ENCODE measurements at places on chromosomes 16 and 17.

DNA sequence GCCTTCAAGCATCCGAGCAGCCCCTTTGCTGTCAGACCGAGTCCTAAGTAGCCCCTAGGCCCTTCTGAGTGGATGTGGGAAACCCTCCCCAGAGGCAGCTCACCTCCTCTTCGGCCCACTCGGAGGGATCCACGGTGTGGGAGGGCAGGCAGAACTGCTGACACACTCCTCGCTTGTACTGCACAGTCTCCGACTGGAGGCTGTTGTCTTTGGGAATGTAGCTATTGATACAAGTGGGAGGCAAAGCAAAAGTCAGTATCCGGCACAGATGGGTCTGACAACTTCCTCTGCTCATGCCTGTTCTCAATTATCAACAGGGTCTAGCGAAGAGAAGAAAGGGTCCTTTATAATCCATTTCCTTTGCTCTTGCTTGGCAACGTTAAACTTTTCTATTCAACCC is 25.9 kb upstream of the FOXJ1 start:
- H3K27ac ChIP-seq, result no peak overlapping the region
- no peak for DNase-seq
- H3K4me1 ChIP-seq, result no peaks in the 10 kb centered on the region
- H3K36me3 ChIP-seq, result no peaks in the 10 kb centered on the region
- no peak overlapping the region for H3K4me3 ChIP-seq

GRCh38 chr16:26666486-26666885 is 400.2 kb upstream of the C16orf82 start:
- H3K4me3 ChIP-seq, result no peak overlapping the region
- no peaks in the 10 kb centered on the region for H3K27me3 ChIP-seq
- H3K4me1 ChIP-seq, result no peaks in the 10 kb centered on the region

DNA sequence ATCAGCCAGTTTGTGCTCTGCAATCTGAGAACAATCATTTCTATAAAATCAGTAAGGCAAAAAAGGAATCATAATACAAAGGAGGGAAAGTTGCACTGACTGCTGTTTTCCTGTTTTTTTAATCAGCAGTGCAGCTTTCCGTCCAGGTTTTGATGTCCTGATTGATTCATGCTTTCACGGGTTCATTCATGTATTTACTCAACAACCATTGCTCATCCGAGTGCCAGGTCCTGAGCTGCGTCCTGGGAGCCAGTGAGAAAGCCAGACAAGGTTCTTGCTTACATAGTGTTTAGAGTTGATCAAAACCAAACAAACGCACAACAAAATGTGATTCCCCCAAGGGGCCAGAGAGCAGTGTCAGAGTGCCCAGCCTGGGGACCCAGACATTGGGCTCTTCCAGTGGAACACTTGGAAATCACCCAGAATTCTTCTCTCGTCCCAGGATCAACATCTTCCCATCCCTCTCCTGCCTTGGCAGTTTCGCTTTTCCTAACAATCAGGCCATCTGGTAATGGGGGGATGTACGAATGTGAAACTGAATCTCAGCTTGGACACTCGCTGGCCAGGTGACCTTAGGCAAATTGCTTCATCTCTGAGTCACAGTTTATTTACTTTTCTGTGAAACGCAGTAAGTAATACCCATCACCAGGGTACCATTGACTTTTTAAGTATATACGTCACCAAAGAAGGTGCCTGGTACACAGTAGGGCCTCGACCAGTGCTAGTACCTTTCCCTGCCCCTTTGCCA is 13.3 kb upstream of the C1QL1 start:
- H3K4me3 ChIP-seq, result no peak overlapping the region
- H3K36me3 ChIP-seq, result no peaks in the 10 kb centered on the region
- H3K27ac ChIP-seq, result no peak overlapping the region
- H3K4me1 ChIP-seq, result no peaks in the 10 kb centered on the region
- DNase-seq, result no peak

GRCh38 chr17:18185391-18185790 is 1.8 kb downstream of the ALKBH5 start:
- H3K27me3 ChIP-seq, result no peaks in the 10 kb centered on the region
- H3K27ac ChIP-seq, result peak overlapping the region; percentile 97
- no peaks in the 10 kb centered on the region for H3K36me3 ChIP-seq
- peak overlapping the region; percentile 96 for H3K4me3 ChIP-seq
- peaks cover 24% of the 10 kb centered on the region for H3K4me1 ChIP-seq
- no peak for DNase-seq

DNA sequence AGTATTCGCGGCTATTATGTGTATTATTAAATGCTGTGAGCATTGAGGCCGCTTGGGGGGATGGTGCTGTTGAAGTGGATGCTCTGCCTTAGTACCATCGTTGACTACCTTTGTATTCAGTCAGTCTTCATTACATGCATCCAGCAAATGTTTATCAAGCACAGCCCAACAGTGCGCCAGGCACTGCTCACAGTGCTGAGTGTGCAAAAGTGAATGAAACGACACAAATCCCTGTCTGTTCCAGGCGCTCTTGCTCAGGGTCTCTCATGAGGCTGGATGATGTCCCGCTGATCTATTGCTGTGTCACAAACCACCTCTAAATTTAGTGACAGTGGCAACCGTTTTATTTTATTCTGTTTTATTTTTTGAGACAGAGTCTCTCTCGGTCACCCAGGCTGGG is 53.8 kb downstream of the OTOA start:
- H3K27ac ChIP-seq, result no peak overlapping the region
- no peaks in the 10 kb centered on the region for H3K27me3 ChIP-seq

- no peaks in the 10 kb centered on the region for H3K4me1 ChIP-seq
- no peak overlapping the region for H3K4me3 ChIP-seq
- H3K36me3 ChIP-seq, result no peaks in the 10 kb centered on the region
- H3K27me3 ChIP-seq, result no peaks in the 10 kb centered on the region
- H3K27ac ChIP-seq, result no peak overlapping the region
- DNase-seq, result no peak
Measured at GRCh38 chr16:49964973-49965372, 60.1 kb upstream of the CNEP1R1 start.

GRCh38 chr17:43309505-43310332 is 75.9 kb upstream of the RNU2-1 start:
- no peak for DNase-seq
- no peaks in the 10 kb centered on the region for H3K4me1 ChIP-seq
- H3K4me3 ChIP-seq, result no peak overlapping the region
- H3K27me3 ChIP-seq, result no peaks in the 10 kb centered on the region

- H3K36me3 ChIP-seq, result no peaks in the 10 kb centered on the region
- no peak for DNase-seq
- H3K4me3 ChIP-seq, result no peak overlapping the region
- no peaks in the 10 kb centered on the region for H3K4me1 ChIP-seq
Measured at GRCh38 chr16:72277749-72278148, 105.8 kb upstream of the PMFBP1 start.

DNA sequence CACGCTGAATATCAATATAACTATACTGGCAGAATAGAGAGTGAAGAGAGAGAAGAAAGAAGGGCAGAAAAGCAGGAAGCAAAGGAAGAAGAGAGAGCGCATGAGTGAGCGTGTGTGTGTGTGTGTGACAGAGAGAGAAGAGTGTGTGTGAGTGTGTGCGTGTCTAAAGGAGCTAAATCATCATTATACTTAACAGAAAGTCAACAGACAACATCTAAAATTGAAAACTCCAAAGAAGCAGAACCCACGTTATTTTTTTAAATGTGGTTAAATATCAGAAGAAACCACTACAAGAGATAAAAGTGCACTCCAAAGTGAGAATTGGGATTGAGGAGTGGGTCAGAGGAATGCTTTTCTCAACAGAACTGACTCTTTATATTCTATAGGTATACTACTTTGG is 77.2 kb downstream of the BRIP1 start:
- no peaks in the 10 kb centered on the region for H3K4me1 ChIP-seq
- no peak overlapping the region for H3K4me3 ChIP-seq
- H3K27me3 ChIP-seq, result no peaks in the 10 kb centered on the region
- no peak for DNase-seq
- no peak overlapping the region for H3K27ac ChIP-seq

DNA sequence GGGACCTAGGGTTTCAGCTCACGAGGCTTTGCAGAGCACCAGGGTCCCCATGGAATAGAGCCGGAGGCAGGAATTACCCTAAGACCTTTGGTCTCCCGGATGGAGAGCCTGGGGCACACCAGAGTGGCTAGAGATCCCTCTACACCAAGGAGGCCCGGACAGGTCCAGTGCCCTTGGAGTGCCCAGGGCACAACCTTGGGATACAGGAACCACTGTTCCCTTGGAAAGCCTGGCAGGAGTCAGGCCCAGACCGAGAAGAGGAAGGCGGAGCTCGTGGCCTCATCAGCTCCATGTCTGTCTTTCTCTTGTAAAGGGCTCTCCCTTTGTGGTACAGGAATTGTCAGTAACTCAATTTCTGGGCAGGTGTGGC is 3.8 kb upstream of the DBNDD1 start:
- H3K27ac ChIP-seq, result peak overlapping the region; percentile 69
- peaks cover 12% of the 10 kb centered on the region for H3K4me1 ChIP-seq
- peaks cover 6% of the 10 kb centered on the region for H3K36me3 ChIP-seq

DNA sequence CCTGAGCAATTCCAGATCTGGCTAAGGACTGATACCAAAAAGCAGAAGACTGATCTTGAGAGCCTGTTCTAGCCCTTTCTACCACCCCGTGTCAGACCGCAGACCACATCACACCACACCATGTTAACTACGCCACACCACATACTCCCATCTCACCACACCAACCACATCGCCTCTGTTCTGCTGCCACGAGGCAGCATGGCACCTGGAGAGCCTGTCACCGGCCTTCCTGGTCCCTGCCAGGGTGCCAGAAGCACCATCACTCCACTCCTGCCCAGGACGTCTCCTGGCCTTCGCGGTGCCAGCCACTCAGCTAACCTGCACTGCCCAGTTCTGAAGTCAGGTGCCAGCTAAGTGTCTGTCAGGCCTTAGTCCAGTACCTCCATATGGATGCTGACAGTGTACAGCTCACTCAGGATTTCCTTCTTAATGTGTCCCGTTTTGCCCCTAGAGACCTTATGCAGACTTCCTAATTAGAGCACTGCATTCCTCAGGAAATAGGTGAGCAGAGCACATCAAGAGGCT is 37.2 kb upstream of the BCAR1 start:
- DNase-seq, result no peak
- no peak overlapping the region for H3K27ac ChIP-seq
- peaks cover 12% of the 10 kb centered on the region for H3K36me3 ChIP-seq

GRCh38 chr17:22599322-22599721 is 907.0 kb downstream of the KCNJ18 start:
- no peak overlapping the region for H3K4me3 ChIP-seq
- no peak for DNase-seq
- H3K27ac ChIP-seq, result no peak overlapping the region
- no peaks in the 10 kb centered on the region for H3K27me3 ChIP-seq
- H3K36me3 ChIP-seq, result no peaks in the 10 kb centered on the region

DNA sequence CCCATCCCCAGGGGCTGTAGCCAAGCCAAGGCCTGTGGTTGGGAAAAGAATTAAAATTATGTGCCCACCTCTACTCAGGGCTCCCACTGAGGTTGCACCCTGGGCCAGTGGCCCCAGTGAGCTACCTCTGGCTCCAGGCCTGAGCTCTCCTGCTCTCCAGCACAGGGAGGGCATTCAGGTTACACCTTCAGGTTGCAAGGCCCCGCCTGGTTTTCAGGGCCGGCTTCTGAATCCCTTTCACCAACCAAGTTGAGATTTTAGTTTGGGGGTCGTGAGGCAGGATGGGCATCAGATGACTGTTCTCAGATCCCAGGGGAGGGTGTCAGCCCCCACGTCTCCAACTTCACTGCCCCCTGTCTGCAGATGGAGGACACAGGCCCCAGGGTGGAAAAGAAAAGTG is 8.0 kb upstream of the KATNB1 start:
- no peaks in the 10 kb centered on the region for H3K4me1 ChIP-seq
- H3K36me3 ChIP-seq, result no peaks in the 10 kb centered on the region
- no peak overlapping the region for H3K27ac ChIP-seq
- H3K27me3 ChIP-seq, result no peaks in the 10 kb centered on the region
- no peak for DNase-seq

DNA sequence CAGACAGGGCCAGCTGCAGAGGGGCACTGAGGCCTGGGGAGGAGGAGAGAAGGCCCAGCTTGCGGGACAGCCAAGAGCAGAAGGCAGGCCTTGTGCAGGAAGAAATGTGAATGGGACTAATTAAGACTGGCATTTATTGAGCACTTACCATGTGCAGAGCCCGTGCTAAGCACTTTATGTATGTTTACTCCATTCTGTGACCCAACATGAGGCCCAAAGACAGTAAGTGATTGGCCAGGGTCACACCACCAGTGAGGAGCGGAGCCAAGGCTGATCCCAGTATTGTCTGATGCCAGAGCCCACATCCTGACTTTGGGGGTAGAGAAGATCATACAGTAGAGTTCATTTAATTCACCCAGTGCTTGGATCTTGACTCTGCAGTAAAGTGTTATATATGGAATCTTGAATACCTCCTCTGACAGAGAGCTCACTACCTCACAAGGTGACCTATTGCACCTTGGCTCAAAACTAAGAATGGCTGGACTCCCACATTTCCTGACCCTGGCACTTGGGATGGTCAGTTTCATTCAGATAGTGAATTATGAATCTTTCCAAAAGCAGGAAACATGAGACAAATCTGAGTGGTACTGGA is 13.6 kb downstream of the KATNB1 start:
- no peak overlapping the region for H3K4me3 ChIP-seq
- H3K27ac ChIP-seq, result no peak overlapping the region
- no peaks in the 10 kb centered on the region for H3K27me3 ChIP-seq
- peaks cover 5% of the 10 kb centered on the region for H3K36me3 ChIP-seq

- H3K4me3 ChIP-seq, result no peak overlapping the region
- DNase-seq, result no peak
- no peaks in the 10 kb centered on the region for H3K27me3 ChIP-seq
- peaks cover 2% of the 10 kb centered on the region for H3K4me1 ChIP-seq
- H3K27ac ChIP-seq, result no peak overlapping the region
Measured at GRCh38 chr16:86626966-86627365, 48.6 kb downstream of the FOXL1 start.

DNA sequence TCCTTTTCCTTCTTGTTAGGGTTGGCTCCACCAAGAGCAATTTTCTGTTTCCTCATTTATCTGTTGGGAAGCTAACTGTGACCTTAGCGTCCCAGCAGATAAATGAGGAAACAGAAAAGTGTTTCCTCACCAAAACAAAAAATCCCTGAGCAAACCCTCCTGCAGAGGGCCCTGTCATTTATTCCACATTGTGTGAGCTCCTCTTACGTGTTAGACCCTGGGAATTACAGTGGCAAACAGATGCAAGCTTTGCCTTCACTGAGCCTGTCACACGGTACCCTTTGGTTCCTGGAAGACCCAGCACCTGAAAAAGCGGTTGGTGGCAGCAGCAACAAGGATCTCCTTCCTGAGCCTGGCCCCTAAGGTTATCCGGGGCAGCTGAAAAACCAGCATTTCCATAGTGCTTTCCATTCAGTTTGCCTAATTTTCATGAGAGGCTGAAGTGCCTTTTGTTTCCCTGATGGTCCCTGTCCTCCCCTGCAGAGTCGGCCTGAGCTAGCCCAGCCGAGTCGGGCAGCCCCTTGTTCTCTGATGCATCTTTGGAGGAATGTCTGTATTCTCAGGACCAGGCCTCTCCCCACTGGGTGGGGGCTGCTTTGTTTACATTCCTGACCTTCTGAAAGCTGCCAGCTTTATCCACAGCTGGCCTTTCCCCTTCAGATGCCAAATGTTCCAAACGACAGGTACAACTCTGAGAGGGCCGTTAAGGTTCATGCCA is 34.7 kb downstream of the YPEL2 start:
- H3K4me3 ChIP-seq, result peak overlapping the region; percentile 2
- no peak for DNase-seq
- H3K27ac ChIP-seq, result peak overlapping the region; percentile 94
- peaks cover 66% of the 10 kb centered on the region for H3K4me1 ChIP-seq
- H3K36me3 ChIP-seq, result no peaks in the 10 kb centered on the region

- no peaks in the 10 kb centered on the region for H3K36me3 ChIP-seq
- H3K4me3 ChIP-seq, result no peak overlapping the region
- no peak for DNase-seq
- H3K27me3 ChIP-seq, result no peaks in the 10 kb centered on the region
Measured at GRCh38 chr16:66895689-66895979, 15.3 kb downstream of the PDP2 start.

Data from ascending aorta (tissue), 2 donors.